ENCODE measurements at places on chromosomes 13 and 19.
A peak's percentile ranks its signal among the peaks of the same experiment; 100 is the strongest.

- no peak for DNase-seq
Observed at GRCh38 chr19:45451131-45451849, 16.5 kb upstream of the FOSB start.

GRCh38 chr13:114259374-114259773 lies 22.0 kb upstream of the UPF3A start:
- DNase-seq, result no peak

DNA sequence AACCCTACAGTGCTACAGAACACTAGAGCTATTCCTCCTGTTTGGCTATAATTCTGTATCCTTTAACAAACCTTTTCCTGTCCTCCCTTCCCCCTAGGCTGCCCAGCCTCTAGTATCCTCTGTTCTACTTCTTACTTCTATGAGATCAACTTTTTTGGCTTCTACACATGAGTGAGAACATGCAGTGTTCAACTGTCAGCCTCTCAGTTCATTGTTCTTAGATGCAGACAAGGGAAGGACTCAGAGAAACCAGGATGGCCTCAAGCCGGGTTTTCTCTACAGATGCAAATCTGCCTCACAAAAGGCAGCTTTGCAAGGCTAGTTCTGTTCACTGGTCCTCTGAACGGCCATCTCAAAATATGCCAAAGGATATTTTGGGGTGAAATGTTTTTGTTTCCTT lies 18.4 kb downstream of the AMER2 start:
- no peak for DNase-seq

- DNase-seq, result peak; percentile 18
Observed at GRCh38 chr19:21328406-21328805, 804 bp downstream of the ZNF708 start.

DNA sequence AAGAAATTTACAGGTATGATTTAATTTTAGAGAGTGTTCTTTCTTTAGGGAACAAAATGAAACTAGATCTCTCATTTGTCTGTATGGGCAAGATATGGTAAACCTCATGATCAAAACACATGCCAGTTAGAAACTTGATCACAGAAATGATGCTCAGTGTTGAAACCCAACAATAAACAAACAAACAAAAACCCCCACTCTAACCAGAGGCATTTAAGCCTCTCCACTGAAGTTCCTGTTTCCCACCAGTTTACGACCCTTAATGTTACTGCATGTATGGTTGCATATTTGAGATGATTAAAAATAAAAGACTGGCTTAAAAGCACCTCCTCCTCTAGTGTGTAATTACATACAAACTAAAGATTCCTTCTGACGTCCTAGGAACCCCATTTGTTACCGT lies 293.3 kb upstream of the MAB21L1 start:
- no peak for DNase-seq

DNA sequence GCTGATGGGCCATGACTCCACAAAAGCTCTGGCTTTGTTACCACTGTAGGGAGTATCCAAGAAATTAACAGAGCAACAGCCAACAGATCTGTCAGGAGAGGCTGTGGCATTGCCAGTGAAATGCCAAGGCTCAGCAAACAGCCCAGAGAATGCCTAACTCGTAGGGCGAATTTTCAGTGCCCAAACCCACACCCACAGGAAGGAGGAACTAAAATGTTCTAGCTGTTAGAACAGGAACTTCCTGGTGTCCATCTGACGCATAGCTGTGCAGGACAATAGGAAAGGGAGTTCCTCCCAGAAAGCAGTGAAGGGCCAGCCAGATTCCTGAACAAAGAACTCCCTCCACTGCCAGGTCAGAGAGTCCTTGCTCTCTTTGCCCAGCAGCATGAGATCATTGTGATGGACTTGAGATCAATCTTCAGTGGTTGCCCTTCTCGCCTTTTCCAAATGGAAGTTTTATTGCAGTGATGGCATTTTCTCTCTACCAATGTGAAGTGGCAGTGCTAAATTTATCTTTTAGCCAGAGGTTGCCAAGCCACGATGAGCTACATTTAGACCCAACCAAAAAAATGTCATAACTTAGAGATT lies 224.2 kb upstream of the STARD13 start:
- DNase-seq, result no peak

GRCh38 chr13:97544031-97544765 lies 110.2 kb downstream of the RAP2A start:
- no peak for DNase-seq

Measured in neuronal stem cell (in vitro differentiated cells).